Stimulated activated CD8-positive, alpha-beta memory T cell treated with anti-CD3 and anti-CD28 coated beads, Interleukin-12 subunit alpha, Interleukin-12 subunit beta, amount 100 ng/mL, for 1 hour (primary cell): ENCODE measurements at places on chromosomes 4 and X.

- no peak for DNase-seq
Observed at GRCh38 chrX:19650996-19651395, 135.7 kb upstream of the MAP3K15 start.

DNA sequence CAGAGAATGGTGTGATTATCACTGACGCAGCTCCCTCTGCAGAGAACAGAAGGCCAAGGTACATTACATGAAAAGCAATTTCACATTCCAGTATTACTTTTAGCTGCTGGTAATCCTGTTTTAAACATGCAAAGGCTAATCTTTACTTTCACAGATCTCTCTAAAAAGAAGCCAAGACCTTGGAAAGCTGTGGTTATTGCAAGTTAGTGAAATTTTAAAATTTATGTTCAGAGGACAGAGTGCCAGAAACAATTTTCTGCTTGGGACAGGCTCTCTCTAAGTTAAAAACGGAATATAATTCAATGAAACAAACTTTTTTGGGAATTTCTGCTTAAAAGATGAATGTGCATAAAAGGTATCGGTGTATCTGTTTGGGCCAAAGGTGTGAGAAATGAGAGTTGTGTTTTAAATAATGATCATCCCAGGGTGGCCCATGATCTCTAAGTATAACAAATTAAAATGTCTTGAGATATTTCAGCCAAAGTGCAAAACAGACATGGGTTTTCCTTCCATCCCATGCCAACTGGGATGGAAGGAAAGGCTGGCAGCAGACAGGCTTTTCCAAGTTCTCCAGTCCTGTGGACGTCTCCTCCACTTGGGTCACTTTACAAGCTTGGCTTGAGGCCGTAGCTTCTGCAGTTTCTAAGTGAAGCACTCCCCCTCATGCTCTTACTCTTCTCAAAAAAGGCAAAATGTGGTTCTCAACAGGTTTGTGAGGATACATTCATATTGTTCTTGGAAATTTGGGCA is 118.0 kb downstream of the DRD5 start:
- DNase-seq = no peak

DNA sequence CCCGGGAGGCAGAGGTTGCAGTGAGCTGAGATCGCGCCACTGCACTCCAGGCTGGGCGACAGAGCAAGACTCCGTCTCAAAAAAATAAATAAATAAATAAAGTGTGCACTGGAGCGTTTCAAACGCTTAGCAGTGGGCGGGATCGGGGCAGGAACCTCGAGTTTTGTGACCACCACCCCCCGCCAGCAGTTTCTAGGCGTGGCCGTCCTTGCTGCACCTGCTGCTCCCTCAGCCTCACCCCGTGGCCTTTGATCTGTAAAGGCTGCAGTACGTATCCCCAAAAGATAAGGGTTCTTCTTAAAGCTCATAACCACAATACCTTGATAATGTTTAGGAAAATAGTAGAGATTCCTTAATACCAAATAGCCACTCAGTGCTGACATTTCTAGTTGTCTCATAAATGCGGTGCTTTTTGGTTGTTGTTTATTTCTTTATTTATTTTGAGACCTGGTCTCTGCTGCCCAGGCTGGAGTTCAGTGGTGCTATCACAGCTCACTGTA is 33.2 kb downstream of the PCGF3 start:
- DNase-seq = no peak

DNA sequence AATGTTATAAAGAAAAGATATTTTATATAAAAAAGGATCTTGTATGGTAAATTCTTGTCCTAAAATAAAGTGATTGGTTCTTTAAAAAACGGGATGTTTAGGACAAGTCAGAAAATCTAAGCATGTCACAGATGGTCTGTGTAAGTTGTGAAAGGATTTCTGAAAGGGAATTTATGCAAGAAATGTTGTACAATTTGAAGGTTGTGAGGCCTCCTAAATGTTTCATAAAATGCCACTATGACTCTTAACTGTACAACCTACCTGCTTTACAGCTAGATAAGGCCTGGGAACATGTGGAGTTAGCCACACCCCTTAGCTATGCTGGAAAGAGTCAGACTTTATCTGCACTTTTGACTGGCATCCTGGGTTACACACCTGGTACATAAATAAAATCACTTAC is 951.5 kb upstream of the POU3F4 start:
- no peak for DNase-seq

- DNase-seq = no peak
Observed at GRCh38 chr4:124515591-124515990, 196.9 kb downstream of the ANKRD50 start.

GRCh38 chrX:75911716-75912115 is 126.7 kb upstream of the MAGEE2 start:
- DNase-seq = no peak

DNA sequence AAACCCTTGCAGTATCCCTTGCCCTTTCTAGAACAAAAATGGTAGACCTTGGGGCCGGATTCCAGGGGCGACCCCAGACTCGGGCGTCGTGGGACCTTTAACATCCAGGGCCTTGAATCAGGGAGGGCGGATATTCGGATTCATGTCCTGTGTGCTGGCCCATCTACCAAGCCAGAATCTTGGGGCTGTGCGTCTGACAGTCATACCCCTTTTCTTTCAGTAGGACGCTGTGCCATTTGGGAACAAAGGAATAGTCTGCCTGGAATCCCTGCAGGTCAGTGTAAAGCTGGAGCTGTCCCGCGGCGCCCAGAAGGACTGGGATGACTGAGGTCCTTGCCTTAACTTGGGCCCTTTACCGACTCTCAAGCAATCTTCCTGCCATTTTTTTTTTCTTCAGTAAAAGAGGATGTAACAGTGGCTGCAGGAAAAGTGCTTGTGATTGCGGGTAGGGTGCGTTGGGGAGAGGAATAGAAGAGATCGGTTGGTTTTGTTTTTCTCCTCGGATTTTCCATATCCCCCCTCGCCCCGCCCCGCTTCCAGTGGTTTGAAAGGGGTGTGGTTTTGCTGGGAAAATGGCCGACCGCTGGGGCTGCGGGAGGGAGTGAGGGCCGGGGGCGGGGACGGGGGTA is 518 bp downstream of the ARMCX1 start:
- no peak for DNase-seq

DNA sequence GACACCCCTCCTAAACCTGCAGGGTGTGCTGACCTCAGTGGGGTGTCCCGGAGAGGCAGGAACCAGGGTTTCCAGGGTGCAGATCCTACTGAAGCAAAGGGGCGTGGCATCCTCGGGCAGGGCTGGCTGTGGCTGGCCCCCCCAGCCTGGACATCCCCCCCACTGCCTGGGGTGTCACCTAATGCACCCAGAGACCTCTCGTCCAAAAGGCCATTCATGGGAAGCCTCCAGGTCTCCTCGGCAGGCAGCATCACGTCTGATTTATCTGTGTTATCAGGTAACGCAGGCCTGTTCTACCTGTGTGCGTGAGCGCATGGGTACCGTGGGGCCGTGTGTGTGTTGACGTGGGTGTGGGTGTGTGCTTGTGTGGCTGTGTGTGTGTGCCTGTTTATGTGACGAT is 210.0 kb downstream of the SHOX start:
- DNase-seq = no peak

- no peak for DNase-seq
Observed at GRCh38 chr4:113404841-113405240, 355.4 kb downstream of the ANK2 start.
